ENCODE measurements at places on chromosomes 6 and 20.
A peak's percentile ranks its signal among the peaks of the same experiment; 100 is the strongest.

- no peak for DNase-seq
These were observed 156.8 kb upstream of the MLN start for GRCh38 chr6:33960345-33961313.

GRCh38 chr6:65199121-65199520, 507.9 kb downstream of the EYS start:
- DNase-seq = peak; percentile 34

GRCh38 chr6:3561725-3562124, 104.9 kb upstream of the SLC22A23 start:
- peak; percentile 17 for DNase-seq

GRCh38 chr6:157741948-157742556, 81.0 kb upstream of the SNX9 start:
- no peak for DNase-seq

GRCh38 chr6:37694259-37694658, 3.4 kb downstream of the MDGA1 start:
- DNase-seq = no peak

DNA sequence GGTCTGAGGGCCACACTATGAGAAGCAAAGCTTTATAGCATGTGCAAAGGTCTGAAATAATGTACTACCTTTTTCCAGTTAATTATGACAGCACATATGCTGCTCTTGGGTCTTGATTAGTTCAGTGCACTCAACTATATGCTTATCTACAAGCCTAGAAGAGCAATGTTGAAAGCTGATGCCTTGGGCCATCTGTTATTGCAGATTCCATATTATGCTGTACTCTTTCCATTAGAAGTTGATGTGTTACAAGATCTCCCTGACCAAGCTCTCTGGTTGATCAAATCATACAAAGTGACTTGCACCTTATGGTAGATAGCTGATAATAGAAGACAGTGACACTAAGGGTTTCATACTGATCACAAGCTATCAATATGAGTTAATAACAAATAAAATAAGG, 327.3 kb downstream of the FRK start:
- no peak for DNase-seq

DNA sequence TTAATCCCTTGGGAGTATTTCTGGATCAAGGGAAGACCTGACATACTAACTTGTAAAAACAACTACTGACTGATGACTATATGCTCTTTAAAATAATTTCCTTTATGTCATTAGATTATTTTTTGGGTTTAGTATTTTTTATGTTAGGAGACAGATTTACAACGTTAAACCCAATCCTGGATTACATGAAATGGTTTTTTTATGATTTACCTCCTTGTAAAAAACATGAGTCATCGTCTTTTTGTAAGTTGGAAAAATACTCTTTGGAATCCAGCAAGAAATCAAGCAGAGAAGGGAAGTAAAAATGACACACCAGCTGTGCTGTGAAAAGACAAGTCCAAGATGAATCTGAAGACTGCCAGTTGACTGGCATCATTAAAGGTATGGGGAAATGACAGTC, 6.7 kb downstream of the STK4 start:
- peak; percentile 76 for DNase-seq

DNA sequence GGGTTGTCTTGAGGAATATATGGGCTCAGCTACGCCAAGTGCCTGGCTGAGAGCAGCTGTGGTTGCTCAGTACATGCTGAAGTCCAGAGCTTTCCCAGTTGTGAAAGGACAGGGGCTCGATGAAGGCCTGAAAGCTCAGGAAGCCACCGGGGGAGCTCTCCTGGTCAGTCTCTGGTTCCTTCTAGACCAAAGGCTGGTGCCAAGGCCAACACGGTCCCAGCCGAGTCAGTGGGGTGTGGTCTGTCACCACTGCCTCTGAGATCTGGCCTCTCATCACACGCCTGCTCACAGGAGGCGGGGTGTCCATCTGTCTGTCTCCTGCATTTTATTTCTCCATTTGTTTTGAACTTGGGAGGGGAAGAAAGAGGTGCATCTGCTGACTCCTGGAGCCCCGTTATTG, 4.9 kb upstream of the FAM83C start:
- no peak for DNase-seq

- no peak for DNase-seq
These were observed 888.8 kb downstream of the QKI start for GRCh38 chr6:164303102-164303964.

DNA sequence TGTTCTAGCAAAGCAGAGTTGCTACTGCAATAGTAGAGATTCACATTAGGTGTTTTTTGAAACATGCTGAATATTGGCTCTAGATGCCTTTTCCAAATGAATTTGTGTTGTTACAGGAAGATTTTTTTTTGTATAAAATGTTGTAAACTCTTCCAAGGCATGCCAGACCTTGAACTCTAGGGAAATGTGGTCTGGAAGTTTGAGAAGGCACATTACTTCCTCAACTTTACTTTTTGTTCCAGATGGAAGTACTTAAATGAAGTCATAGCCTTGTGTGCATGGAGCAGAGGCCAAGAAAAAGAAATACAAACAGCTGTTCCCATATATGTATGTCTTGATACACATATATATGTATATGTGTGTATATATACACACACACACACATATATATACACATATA, 585.7 kb upstream of the MARCKS start:
- no peak for DNase-seq

DNA sequence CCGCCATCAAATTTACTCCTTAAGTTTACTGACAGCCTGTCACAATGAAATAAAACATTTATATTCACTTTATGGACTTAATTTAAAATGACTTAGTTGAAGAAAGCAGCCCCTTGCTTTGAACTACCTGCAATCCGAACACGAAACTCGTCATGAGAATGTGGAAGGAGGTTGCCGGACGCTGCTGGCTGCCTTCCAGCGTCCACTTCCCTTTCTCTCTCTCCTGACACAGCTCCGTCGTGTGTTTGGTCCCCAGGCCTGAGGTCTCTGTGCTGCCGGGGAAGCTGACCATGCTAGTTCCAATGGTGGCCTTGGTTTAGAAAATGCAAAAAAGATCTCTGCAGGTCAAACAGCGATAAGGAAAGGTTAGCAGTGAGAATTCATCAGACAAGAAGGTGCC, 519.7 kb downstream of the CDH26 start:
- DNase-seq = no peak

DNA sequence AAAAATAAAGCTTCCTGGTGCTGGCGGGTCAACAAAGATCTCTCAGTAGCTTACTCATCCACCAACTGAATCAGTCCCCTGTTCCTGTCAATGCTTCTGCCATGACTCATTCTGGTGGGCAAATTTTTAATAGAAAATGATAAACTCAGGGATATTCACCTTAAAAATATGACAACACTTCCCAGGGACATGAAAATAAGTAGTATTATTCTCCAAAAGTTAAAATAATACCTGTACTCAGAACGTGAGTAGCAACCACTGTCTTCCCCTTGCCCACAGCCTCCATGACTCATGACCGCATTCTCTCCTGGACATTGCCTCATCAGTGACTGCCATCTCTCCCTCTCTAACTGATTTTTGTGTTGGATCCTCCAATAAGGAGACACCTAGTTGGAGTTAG, 552.3 kb downstream of the KIF16B start:
- peak; percentile 57 for DNase-seq

- no peak for DNase-seq
These were observed 43.0 kb upstream of the CD83 start for GRCh38 chr6:14074476-14075094.

DNA sequence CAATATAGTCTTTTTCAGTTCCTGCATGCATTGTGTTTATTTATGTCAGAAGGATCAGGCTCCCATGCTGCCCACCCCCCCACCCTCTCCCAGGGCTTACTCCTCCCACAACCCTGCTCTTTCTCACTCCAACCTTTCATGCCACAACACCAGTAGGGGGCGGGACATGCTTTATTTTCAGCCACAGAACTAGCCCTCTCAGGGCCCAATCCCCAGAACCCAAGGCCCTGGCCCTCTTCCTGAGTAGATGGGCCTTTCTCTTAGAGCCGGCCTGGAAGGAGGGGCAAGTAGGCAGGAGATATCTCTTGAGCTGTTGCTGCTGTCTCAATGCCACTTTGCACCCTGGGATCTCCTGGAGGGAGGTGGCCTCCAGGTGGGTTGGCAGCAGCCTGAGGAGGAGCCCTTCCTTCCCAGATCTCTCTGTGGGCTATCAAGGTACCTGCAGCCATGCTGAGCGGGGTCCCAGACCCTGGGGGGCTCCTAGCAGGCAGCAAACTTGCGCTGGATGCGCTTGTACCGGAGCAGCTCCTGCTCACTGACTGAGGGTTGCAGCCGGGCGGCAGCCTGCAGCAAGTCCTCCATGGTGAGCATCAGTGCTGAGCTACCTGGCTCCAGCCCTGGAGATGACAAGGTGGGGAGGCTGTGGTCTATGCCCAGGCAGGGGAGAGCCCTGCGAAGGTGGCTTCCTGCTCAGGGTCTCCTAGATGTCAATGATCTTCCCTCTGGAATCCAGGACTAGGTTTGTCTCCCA, 3.5 kb downstream of the GNMT start:
- DNase-seq = peak; percentile 65

GRCh38 chr6:47836046-47836445, 54.2 kb downstream of the OPN5 start:
- peak; percentile 65 for DNase-seq

DNA sequence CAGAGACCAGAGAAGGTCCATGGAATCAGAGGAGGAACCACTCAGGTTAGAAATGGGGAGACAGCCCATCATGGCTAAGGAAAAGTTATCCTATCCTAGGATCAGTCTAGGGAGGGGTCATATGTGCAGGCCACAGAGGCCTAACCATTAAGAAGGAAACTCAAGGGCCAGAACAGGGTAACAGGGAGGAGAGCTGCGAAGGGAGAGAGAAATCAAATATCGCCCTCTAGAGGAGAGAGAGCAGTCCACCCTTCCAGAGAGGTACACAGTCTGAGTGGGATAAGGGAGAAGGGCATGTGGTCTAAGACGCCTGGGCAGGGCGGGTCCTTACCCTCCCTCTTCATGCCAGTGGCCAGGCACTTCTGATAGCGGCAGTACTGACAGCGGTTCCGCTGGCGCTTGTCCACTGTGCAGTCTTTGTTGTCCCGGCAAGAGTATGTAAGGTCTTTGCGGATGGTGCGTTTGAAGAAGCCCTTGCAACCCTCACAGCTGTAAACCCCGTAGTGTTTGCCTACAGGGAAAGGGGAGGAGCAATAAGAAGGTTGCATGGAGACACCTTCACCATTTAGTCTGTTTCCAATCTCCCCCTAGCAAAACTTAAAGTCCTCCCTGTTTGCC, 2.9 kb downstream of the RXRB start:
- DNase-seq = peak; percentile 82

GRCh38 chr20:23988561-23988960, at the start of gene GGTLC1:
GGTLC1 (minus strand) TSS chr20:23988779; CDS start chr20:23986611, 2,168 bp downstream.
- no peak for DNase-seq

DNA sequence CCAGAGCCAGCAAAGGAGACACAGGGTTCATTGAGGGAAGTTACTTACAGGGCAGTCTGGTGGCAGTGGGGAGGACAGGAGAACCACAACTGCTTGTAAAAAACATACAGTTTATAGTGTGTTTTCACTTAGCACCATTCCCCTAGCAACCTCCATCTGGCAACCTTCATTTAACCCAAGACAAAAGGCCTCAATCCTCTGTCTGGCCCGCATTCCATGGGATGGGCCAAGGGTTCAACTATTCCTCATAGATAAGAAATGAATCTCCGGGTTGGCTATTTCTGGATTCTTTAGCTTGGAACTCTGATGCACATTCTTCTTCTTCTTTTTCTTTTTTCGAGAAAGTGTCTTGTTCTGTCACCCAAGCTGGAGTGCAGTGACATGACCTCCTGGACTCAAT, 26.3 kb upstream of the FYN start:
- peak; percentile 20 for DNase-seq

- peak; percentile 22 for DNase-seq
These were observed 29.5 kb downstream of the ROS1 start for GRCh38 chr6:117396228-117396627.

DNA sequence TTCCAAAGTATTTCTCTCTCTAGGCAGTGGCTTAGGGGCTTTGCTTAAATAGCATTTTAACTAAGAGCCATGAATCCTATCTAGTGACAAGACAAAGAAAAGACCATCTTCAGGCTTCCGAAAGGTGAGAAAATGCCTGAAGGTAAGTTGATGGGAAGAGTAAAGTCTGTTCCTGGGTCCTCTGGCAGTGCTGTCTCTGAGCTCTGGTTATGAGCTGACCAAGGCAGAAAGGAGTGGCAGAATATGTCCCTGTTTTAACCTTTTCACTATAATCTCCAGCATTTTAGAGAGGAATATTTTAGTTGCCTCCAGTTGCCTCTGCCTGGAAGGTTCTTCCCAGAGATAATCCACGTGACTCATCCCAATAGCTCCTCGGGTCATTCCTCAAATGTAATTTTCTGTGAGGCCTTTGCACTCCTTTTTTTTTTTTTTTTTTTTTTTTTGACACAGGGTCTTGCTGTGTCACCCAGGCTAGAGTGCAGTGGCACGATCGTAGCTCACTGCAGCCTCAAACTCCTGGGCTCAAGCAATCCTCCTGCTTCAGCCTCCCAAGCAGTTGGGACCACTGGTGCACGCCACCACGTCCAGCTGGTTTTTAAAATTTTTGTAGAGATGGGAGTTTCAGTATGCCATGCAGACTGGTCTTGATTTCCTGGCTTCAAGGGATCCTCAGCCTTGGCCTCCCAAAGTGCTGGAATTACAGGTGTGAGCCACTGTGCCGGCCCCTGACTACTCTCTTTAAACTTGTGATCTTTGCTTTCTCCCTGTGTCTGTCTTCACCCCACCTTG, 3.7 kb upstream of the ARMH2 start:
- DNase-seq = no peak

DNA sequence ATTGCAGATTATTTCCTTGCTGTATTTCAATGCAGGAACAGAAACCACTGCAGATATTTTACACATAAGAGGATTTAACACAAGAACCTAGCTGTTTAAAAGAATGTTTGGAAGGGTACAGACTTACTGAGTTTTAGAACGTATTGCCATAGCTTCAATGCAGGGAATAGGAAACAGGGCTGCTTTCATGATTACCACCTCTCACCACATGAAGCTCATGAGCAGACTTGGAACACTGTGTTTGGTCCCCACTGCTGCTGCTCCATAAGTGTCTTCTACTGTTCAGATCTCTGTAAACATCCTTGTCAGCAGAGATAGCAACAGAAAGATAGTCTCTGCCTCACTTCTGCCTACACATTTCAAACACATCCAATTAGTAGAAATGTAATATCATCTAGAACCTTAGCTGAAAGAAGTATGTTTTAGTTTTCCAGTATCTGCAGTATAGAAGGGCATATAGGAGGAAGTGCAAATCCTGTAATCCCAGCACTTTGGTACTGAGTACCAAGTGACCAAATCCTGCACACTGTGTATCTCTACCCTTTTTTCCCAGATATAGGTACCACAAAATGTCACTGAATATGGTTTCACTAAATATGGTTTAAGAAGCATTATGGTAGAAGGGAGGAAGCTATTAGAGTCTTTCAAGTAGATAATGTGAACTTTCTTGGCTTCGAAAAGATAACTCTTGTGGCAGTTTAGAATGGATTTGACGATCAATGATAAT, 51.9 kb downstream of the STXBP5 start:
- DNase-seq = no peak

GRCh38 chr6:141484711-141485110, 648.0 kb upstream of the GJE1 start:
- no peak for DNase-seq

GRCh38 chr6:149477544-149477943, 7.3 kb downstream of the ZC3H12D start:
- no peak for DNase-seq

GRCh38 chr6:155062866-155063341, 67.8 kb downstream of the TIAM2 start:
- DNase-seq = peak; percentile 86

All from amniotic epithelial cell (primary cell).